ENCODE measurements at places on chromosomes 2 and 18.

DNA sequence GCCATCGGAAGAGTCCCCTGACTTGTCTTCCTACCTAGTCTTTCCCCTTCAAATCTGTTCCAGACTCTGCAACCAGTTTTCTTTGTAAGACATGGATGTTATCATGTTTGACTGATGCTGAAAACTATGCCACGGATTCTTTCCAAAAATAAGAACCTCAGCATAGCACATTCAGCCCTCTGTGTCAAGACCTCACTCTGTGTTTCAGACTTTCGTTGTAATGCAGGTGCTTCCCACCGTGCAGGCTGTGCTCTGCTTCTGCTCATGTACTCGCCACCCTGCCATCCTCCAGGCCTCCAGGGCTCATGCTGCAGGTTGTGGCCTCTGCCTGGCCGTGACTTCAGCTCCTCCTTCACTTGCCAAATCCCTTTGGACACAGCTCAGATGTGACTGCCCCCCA, 347.0 kb upstream of the RAB12 start:
- no peak for DNase-seq

GRCh38 chr2:137231628-137232027, 466.3 kb downstream of the THSD7B start:
- no peak for DNase-seq

DNA sequence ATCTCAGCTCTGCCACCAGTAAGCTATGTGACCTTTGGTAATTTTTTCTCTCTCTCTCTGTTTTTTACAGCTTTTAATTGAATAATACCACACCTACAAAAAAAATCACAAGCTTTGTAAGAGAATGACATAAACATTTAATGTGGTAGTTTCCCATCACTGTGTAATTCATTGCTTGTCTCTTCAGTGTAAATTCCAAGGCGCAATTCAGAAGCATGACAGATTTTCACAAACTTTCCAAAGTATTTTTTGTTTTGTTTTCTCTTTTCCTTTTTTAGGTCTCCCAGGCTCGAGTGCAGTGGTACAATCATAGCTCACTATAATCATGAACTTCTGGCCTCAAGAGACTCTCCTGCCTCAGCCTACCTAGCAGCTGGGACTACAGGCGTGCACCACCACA, 25.0 kb upstream of the PPM1B start:
- peak; percentile 59 for DNase-seq

GRCh38 chr2:112699984-112700667, 20.7 kb upstream of the NT5DC4 start:
- peak; percentile 73 for DNase-seq

DNA sequence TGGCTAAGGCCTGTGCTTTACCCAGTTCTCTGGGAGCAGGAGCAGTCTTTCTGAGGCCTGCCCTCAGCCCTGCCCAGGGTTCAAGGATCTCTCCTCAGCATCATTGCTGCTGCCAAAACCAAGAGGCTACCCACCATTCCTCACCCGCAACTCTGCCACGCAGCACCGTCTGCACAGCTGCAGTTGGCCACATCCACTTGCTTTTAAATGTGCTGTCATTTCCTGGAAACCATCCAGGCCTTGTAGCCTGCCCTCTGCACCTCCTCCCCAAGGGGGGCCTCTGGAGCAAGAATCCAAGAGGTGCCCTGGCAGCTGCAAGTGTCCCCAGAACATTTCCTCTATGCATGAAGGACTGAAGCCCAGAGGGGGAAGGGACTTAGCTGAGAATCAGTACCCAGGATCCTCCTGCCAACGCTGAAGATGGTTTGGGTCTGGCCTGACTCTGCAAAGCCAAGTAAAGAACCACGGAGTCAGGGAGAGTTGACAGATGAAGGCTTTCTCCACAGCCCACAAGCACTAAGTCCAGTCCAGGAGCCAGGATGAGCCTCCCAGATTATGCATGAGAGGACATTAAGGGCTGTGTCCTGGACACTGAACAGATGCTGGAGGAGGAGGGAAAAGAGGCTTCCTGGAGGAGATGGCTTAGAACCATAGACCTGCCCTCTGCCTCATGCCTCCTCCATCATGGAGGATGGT, 14.9 kb downstream of the EMX1 start:
- DNase-seq, result no peak

- DNase-seq, result peak; percentile 36
These were observed 33.6 kb upstream of the ZBTB7C start for GRCh38 chr18:48442761-48443160.

DNA sequence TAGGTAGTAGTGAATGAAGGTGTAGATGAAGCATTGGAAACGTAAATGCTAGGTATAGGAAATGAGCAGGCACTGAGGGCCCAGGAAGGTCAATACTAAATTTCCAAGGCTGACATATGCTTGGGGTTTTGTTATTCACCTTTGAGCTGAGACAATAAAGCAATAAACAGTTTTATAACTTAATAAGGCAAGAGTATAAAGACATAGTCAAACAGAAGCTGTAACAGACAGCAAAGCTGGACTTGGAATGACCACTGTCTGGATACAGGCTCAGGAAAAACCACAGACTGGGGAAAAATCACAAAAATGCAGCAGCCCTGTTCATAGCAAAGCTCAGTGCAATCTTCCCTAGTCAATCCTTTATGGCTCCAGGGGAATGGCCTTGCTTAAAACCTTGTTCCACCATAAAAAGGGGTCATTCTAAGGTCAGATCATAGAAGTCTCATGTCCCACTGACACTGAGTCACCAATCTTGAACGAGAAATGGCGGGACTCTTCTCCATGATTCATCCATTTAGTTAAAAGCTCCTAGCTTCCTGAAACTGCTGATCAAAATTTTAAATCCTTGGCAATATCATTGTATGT, 493.3 kb downstream of the CMPK2 start:
- DNase-seq, result no peak

GRCh38 chr18:10420561-10421352, 33.7 kb upstream of the APCDD1 start:
- no peak for DNase-seq

DNA sequence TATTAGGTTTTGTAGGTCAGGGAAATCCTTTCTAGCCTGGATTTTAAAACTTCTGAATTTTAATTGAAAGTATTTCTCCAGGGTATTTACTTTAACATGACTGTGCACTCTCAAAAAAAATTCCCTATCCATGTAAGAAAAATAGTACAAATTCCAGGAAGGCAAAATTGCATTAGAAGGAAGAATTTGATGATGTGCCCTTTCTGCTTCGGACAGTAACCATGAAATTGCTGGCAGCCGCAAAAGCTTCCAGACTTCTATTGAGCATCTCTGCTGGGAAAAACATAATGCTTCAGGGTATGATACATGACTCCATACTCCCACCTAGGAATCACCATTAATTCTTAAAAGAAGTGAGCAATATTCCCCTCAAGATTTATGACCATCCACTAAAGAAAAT, 17.2 kb upstream of the KLF7 start:
- DNase-seq, result no peak

DNA sequence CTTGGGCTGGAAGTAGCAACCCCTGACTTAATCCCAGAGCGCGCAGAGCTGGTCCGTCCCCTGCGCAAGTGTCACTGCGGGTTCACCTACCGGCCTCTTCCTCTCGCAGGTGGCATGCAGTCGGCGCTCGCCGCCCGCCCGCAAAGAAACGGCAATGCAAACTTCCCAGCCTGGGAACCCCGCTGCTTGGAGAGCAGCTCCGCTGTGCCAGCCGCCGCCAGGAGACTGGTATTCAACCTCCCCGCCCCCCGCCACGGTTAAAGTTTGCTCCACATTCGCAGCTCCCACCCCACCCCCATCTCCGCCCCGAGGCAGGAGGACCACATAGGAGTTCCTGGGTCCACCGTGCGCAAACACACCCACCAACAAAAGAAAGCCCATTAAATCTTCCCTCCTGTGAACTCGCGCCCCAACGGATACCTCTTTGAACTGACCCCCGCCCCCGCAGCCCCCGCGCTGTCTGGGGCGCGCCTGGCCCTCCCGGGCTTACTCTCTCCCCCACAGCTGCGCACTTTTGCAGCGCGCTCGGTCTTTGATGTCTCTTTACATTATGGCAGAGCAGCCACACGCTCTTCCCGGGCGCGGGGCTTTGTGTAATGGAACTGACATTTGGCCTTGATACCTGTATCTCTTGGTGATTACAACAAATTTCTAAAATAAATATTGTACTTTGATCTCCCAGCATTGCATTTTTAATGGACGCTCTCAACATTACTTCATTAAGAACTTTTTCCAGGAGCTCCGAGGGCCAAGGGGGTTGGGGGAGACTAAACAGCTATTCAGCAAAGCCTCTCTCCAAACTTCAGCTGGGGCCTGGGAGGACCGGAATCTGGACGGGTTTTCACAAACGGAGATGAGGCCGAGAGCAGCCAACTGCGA, 3.1 kb upstream of the SP5 start:
- no peak for DNase-seq

DNA sequence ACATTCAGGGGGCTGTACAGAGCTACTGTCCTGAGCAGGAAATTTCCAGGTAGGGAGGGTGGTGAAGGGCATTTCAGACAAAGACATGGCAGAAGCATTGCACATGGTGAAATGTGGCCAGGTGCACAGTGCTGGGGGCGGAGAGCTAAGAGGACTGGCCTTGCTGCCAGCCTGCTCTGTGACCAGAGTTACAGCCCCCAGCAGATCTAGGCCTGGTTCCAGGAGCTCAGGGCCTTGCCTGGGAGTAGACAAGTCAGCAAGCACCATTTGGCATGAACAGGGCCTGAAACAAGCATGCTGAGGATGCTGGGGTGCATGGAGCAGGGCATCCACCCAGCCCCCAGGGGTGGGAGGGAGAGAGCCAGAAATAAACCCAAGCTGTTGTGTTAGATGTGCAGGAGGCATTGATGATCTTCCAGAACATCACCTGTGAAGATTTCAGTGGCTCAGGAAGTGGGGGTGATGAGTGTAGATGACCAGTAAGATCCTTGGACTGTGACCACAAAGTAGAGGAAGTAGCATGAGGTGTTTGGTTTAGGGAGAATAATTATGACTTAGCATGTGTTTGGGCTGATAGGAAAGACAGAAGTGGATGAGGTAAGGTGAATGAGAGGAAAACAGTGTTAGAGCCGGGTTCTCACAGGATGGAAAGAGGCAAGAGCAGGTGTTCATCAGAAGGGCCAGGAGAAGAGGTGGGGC, 61.1 kb downstream of the COA5 start:
- no peak for DNase-seq

DNA sequence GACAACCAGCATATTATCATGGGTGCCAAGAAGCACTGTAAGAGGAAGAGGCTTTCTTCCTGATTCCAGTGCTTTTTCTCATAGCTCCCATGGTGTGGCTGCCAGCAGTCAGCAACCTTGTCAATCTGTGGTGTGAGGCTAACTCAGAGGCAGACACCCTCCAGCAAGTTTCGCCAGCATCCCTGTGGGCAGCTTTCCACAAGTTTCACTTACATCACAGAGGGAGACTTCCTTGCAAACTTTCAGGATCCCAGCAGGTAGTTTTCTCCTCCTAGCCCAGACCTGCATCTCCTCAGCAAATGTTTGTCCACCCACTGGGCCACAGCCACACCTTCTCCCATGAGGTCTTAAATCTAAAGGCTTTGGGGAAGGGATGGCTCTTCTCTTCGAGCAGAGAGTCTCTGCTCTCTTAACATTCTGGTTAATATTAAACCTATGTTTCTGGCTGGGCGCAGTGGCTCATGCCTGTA, 9.1 kb downstream of the DNAH7 start:
- no peak for DNase-seq

- DNase-seq, result no peak
These were observed 329.0 kb upstream of the LRATD1 start for GRCh38 chr2:14303366-14304115.

DNA sequence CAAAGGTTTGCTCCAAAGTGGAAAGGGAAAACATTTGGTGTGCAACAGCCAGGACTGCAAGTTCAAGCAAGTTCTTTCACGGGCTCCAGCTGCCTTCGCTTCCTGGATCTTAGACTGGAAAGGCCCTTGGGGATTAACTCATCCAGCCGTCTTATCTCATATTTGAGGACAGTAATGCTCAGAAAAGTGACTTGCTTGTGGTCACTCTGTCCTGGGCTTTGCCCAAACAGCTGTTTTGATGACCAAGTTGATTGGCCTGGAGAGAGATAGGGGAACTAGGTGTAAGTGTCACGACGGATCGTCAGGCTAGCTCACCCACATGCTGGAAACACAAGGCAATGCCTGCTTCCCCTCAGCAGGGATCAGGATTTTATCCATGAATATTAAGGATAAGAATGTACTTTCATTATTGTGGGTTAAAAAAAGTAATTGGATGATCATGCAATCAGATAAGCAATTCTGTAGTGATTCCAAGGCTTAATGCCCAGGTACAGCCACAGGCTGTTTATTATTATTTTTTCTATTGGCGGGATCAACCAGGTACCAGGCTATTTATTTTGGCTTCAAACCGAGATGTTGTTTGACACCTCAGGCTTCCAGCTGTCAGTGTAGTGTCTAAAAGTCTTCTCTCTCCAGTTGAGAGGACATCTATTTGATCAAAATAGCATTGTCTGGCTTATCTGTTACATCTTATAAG, 162.5 kb upstream of the EPAS1 start:
- no peak for DNase-seq

GRCh38 chr2:69114534-69114933, 101.6 kb downstream of the ANTXR1 start:
- DNase-seq, result no peak

DNA sequence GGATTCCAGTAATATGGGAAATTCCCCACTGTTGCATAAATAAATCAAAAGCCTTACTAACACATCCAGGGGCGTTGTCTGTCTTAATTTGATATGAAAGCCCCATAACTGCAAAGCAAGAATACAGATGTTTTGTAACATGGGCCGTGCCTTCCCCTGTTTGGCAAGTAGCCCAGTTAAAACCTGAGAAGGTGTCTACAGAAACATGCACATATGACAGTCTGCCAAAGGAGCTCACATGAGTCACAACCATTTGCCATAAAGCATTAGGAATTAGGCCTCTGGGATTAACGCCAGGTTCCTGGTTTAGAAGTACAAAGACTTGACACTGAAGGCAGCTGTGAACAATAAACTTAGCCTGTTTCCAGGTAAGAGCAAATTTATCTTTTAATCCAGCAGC, 43.1 kb upstream of the LONRF2 start:
- DNase-seq, result no peak

GRCh38 chr2:74817304-74817675, 16.6 kb upstream of the HK2 start:
- DNase-seq, result peak; percentile 67

GRCh38 chr18:27793013-27793785, 383.7 kb downstream of the CDH2 start:
- no peak for DNase-seq

GRCh38 chr2:170361090-170361936, 183.4 kb downstream of the MYO3B start:
- DNase-seq, result peak; percentile 51

GRCh38 chr2:7140306-7140705, 223.1 kb downstream of the RNF144A start:
- DNase-seq, result no peak

DNA sequence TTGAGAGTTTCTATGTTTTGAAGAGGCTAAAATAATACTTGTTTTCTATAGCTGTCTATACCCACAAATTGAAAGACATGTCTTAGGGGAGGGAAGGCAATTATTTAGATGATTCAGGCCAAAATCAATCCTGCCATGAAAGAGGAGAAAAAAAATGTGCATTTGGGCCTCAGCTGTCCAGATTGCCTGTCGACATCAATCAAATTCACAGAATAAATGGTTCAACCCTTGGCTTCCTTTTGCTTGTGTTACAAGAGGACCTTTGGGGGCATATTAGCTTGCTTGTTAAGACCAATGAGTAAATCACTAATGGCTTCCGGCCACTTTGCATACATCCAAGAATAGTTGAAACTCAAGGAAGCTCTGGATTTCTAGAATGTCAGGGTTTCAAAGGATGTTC, 900.8 kb upstream of the CELF4 start:
- DNase-seq, result no peak
